ENCODE measurements at places on chromosomes 4 and X. TPM values are rescaled to one million over a fixed set of nuclear protein-coding genes. Genes with fewer than 3 reads are reported as not detected.

KCTD8 gene
- total RNA-seq, result 0.80 TPM

DOK7 gene
- total RNA-seq, result not detected

ITIH6 gene
- not detected for total RNA-seq

BMX gene
- total RNA-seq, result 86.0 TPM

GPR101 gene
- not detected for total RNA-seq

S100G gene
- total RNA-seq, result not detected

GLRB gene
- total RNA-seq, result 6.2 TPM

CXCL8 gene
- total RNA-seq, result 12.6 TPM

SSX2B gene
- not detected for total RNA-seq

FHDC1 gene
- total RNA-seq, result 0.12 TPM

ABLIM2 gene
- 0.30 TPM for total RNA-seq

CENPVL2 gene
- total RNA-seq, result not detected

MTNR1A gene
- total RNA-seq, result not detected

TCP11X2 gene
- not detected for total RNA-seq

KIF4A gene
- 41.3 TPM for total RNA-seq

ARHGAP6 gene
- 0.69 TPM for total RNA-seq

MAGEB10 gene
- total RNA-seq, result not detected

SLC39A8 gene
- total RNA-seq, result 6.7 TPM

HTRA3 gene
- 8.2 TPM for total RNA-seq

TRAM1L1 gene
- 0.88 TPM for total RNA-seq

WNK3 gene
- 2.7 TPM for total RNA-seq

FDCSP gene
- total RNA-seq, result not detected

PSAPL1 gene
- not detected for total RNA-seq

MAGEA4 gene
- not detected for total RNA-seq

EGF gene
- total RNA-seq, result not detected

REELD1 gene
- not detected for total RNA-seq

AREG gene
- total RNA-seq, result 0.55 TPM

CLDN2 gene
- not detected for total RNA-seq

CXCL10 gene
- total RNA-seq, result not detected

FAT4 gene
- 33.2 TPM for total RNA-seq

ZXDB gene
- 8.7 TPM for total RNA-seq

CHST7 gene
- 11.2 TPM for total RNA-seq

CT45A2 gene
- not detected for total RNA-seq

LANCL3 gene
- 0.83 TPM for total RNA-seq

USP26 gene
- total RNA-seq, result not detected

RHOXF1 gene
- total RNA-seq, result not detected

SYN1 gene
- total RNA-seq, result not detected

LETM1 gene
- total RNA-seq, result 62.5 TPM

FRAS1 gene
- total RNA-seq, result 3.6 TPM

CSN1S1 gene
- not detected for total RNA-seq

TMEM131L gene
- total RNA-seq, result 21.2 TPM

NPY1R gene
- total RNA-seq, result not detected

HELT gene
- not detected for total RNA-seq

SORBS2 gene
- 82.5 TPM for total RNA-seq

CLGN gene
- 1.00 TPM for total RNA-seq

ADGRL3 gene
- total RNA-seq, result not detected

TGIF2LX gene
- total RNA-seq, result not detected

TRPC5OS gene
- total RNA-seq, result not detected

EBP gene
- 114 TPM for total RNA-seq

ZBED1 gene
- 46.5 TPM for total RNA-seq

BANK1 gene
- total RNA-seq, result 0.60 TPM

GABRG1 gene
- total RNA-seq, result not detected

TRAPPC11 gene
- 32.1 TPM for total RNA-seq

VSIG4 gene
- not detected for total RNA-seq

AFAP1 gene
- total RNA-seq, result 103 TPM

TKTL1 gene
- not detected for total RNA-seq

FANCB gene
- 7.9 TPM for total RNA-seq

COL4A6 gene
- total RNA-seq, result 0.92 TPM

AMTN gene
- total RNA-seq, result not detected
